ENCODE measurements at places on chromosomes 13 and 19.

DNA sequence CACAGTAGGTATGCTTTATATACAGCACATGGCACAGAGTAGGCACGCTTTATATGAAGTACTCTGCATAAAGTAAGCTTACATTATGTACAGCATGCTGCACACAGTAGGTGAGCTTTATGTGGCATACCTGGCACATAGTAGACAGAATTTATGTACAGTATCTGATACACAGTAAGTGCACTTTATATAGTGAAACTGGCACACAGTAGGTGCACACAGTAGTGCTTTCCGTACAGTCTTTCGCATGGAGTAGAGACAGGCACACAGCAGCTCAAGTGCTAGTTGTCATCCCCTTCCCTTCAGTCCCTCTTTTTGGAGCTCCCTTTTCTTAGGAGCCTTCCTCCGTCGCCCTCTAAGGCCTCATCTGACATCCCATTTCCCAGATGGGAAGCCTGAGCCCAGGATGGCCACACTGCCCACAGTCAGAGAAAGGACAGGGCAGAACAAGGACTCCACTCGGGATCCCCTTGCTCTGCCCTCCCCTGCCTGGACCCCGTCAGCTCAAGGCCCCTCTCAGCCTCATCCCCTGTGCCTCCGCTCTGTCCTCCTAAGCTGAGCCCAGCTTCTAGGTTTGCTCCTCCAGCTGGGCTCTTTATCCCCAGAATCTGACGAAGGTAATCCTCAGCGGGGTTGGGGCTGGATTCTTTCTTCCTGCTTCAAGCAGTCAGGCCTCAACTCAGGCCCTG, 852 bp upstream of the CYP4F12 start:
- DNase-seq = no peak

GRCh38 chr19:47404334-47405196, 14.8 kb downstream of the MEIS3 start:
- DNase-seq = no peak

GRCh38 chr19:5985098-5985783, 7.3 kb upstream of the RANBP3 start:
- no peak for DNase-seq

DNA sequence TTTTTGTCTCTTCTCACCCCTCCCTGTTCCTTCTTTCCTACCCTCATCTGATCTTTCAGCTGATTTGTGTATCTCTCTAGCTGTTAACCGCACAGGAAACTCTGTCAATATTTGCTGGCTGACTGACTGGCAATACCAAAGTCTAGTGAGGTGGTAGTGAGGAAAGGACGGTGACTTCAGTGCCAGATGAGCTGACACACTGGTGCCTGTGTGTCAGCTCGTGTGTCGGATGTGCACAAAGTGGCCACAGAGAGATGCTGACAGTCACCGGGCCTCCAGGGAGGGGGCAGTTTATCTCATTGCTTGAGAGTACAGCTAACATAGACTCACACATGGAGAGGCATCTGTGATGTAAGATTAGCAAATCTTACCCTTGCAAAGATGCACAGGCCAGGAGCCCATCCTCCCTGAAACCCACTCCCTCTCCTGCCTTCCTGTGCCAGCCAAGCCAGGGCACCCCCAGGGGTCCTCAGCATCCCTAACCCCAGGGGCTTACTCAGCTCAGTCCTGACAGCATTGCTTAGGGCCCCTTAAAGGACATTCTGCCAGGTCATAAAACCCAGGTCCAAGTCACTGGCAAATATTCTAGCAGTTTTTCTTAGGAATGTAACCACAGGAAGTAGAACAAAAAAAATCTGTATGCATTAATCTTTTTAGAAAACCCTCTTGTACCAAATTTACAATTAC, 80.2 kb downstream of the SHISA2 start:
- DNase-seq = no peak

DNA sequence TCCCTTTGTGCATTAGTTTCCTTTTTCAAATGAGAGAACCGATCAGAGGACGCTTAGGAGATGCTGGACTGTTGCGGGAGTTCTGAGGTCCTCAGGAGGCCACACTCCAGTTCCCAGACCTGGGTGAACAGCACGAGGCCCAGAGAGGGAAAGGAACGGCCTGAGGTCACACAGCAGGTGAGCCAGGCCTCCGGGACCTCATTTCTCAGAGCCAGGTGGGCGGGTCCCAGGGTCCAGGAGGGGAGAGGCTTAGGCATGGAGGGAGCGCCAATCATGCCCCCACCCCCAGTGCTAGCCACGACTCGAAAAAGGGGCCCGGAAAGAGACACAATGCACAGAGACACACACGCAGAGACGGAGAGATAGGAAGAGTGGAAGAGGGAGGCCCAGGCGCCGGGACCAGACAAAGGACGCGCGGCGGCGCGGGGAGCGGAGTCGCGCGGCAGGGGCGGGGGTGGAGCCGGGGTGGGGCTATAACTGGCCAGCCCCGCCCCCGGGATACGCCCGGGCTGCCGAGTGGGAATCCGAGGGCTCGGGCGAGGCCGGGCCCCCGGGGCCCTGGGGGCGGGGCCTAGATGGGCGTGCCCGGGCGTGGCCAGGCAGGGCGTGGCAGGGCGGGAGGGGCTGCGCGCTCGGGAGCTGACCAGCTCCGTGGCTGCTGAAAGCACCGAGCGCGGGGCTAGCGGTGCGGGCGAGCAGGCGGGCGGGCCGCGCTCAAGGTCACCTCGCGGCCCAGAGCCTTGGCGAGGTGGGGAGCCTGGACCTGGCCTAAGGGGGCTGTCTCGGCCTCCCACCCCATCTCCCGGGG, 1.6 kb downstream of the ELAVL3 start:
- DNase-seq = peak; percentile 34

DNA sequence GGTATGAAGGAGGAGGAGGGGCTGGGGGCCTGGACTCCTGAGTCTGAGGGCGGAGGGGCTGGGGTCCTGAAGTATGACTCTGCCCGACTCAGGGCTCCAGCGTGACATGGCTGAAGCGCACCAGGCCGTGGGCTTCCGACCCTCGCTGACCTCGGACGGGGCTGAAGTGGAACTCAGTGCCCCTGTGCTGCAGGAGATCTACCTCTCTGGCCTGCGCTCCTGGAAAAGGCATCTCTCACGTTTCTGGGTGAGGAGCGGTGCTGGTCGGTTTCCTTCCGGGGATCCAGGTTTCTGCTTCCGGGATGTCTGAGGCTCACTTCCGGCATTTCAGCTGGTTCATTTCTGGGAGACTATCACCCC, 1.2 kb downstream of the CPT1C start:
- no peak for DNase-seq

DNA sequence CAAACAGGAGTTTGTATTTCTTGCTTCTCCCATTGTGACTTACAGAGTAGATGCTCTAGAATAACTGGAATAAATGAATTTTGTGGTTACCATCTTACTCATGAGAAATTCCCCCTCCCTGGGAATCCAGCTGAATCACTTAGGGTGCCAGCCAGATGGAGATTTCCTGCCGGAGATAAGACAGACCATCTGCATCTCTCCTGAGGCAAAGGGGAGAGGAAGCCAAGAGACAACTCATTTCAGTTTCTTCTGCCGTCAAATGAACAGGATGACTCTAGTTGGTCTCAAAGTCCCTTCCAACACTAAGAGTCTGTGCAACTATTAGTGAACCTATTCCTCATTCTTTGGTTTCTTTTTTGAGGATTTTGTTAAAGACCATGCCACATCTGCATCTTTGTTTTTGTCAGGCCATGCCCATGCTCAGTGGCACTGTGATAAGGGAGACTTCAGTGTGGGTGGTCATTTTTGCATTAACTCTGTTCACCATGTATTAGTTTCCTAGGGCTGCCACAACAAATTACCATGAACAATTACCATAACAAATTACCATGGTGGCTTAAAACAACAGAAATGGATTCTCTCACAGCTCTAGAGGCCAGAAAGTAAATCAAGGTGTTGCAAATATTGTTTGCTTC, 112.8 kb downstream of the NDFIP2 start:
- no peak for DNase-seq

- DNase-seq = no peak
Observed at GRCh38 chr13:45996631-45997030, 55.9 kb downstream of the ZC3H13 start.

- DNase-seq = no peak
Observed at GRCh38 chr13:80334597-80335260, 6.2 kb downstream of the SPRY2 start.

DNA sequence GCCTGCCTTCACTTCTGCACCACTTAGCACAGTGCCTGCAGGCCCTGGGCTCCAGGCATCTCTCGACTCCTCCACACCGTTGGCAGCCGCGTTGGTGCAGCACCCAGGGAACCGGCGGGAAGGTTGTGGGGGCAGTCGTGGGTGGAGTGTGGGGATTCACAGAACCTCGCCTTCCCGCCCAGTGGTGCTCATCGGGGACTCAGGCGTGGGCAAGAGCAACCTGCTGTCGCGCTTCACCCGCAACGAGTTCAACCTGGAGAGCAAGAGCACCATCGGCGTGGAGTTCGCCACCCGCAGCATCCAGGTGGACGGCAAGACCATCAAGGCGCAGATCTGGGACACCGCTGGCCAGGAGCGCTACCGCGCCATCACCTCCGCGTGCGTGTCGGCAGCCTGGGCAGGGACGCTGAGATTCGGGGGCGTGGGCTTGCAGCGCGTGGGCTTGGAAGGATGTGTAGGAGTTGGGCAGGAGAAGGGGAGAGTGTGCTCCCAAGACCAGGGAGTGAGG, 9.6 kb downstream of the RAB11B start:
- DNase-seq = no peak

- no peak for DNase-seq
Observed at GRCh38 chr19:58395979-58396627, 647 bp downstream of the RNF225 start.
